ENCODE measurements at places on chromosomes 1 and 21.

DNA sequence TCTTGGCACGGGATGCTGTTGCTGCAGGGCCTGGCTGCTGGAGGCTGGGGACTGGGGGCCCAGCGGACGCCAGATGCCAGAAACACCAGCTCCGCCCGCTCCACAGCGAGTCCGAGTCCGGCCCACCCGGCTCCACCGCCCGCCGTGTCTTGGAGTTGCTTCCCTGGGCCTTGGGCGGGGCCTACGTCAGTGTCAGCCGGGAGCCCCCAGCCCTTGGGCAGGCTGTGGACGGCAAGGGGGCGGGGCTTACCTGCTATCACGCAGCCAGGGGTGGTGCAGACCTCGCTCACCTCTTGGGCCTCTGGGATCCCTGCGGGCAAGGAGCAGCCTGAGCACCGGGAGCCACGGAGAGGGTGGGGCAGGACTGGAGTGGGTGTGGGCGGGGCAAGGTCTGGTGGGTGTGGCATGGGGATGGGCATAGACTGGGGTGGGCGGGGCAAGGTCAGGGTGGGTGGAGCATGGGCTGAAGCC lies 21.8 kb downstream of the MMEL1 start:
- DNase-seq, result no peak

DNA sequence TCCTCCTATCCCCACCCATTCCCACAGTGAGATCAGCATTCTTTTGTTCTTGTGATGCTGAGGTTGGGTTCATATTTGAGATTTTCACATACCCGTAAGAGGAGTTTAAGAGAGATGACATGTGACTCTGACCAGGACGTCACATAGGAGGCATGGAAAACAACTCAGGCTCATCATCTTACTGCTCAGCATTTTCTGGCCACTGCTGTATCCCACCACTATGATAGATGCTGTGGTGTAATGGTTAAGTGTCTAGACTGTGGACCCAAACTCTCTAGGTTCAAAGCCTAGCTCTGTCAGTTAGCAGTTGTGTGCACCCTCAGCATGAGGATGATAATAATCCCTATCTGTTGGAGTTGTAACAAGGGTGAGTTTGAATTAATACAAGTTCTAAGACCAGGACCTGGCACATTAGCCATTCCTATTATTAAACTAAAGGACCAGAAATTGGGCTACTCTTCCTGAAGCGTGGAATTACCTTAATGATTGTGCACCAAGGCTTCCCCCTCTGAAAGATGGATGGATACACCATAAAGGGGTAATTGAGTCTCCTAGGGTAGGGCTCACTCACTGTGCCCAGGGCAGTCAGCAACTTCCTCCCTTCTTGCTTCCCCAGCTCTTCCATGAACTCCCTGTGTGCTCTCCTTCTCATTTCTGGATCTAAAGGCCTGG lies 40.9 kb downstream of the LGR6 start:
- peak; percentile 44 for DNase-seq

- DNase-seq, result peak; percentile 64
Measured at GRCh38 chr1:94542088-94542870, 720 bp upstream of the F3 start.

GRCh38 chr1:23639460-23640095 lies 52.0 kb upstream of the RPL11 start:
- no peak for DNase-seq

DNA sequence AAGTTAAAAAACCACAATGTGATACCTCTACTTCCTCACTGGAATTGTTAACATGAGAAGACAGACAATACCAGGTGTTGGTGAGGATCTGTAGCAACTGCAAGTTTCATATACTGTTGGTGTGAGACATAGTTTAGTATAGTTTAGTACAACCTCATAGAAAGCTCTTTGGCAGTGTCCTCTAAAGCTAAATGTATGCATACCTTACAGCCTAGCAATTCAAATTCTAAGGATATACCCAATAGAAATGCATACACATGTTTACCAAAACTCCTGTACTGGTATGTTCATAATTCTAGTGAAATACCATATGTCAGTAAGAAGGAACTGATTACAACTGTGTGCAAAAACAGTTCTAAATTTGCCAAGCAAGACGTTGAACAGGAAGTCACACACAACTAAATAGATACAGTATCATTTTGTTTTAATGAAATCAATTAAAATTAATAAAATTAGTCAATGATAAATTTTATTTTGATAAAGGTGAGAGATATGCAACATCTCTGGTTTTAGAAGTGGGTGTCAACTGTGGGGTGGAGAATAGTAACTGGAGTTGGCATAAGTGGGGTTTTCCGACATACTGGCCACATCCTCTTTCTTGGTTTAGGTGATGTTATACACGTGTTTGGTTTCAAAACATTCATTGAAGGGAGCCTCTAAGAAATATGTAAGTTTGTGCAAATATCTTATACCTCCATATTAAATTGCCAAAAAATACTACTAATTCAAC lies 450.7 kb downstream of the PTPRC start:
- no peak for DNase-seq

DNA sequence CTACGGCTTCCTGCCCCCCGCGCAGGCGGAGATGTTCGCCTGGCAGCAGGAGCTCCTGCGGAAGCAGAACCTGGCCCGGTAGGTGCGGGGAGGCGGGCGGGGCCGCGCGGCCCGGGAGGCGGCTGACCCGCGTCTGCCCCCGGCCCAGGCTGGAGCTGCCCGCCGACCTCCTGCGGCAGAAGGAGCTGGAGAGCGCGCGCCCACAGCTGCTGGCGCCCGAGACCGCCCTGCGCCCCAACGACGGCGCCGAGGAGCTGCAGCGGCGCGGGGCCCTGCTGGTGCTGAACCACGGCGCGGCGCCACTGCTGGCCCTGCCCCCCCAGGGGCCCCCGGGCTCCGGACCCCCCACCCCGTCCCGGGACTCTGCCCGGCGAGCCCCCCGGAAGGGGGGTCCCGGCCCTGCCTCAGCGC lies 16.6 kb downstream of the NOC2L start:
- DNase-seq, result no peak
